Renal cortex interstitium (tissue), 15 donors: ENCODE measurements at places on chromosomes 1 and 21.

DNA sequence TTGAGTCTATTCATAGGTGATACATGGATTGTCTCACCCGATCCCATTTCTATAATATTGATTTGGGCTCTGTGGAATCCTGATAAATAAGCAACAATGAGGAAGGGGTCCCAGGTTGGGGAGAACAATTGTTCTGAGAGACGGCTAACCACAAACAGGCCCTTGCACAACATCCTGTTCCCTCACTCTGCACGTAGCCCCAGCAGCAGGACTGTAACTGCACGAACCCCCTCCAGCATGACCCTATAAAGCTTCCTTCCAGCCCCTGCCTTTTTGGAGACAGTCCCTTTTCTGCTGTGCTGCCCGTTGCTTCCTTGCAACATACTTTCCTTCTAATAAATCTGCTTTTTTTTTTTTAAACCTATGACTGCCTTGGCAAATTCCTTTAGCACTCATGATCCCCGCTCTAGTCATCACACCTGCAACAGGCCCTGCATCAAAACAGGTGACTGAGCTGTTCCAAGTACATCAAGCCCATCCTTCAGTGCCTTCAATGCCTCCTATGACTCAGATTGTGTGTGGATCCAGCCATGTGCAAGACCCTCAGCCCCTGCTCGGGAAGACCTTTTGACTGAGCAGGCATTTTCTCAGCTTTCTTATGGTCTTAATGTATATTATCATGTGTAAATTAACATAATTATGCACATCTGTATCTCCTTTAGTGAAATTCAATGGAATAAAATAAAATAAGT, 63.7 kb upstream of the B3GALNT2 start:
- no peak for DNase-seq

- no peak for DNase-seq
These were observed 42.3 kb downstream of the LACTBL1 start for GRCh38 chr1:22930240-22930912.

GRCh38 chr1:213526306-213526705, 461.5 kb upstream of the PROX1 start:
- DNase-seq: no peak

GRCh38 chr21:29312981-29313380, 14.3 kb downstream of the BACH1 start:
- DNase-seq: no peak

DNA sequence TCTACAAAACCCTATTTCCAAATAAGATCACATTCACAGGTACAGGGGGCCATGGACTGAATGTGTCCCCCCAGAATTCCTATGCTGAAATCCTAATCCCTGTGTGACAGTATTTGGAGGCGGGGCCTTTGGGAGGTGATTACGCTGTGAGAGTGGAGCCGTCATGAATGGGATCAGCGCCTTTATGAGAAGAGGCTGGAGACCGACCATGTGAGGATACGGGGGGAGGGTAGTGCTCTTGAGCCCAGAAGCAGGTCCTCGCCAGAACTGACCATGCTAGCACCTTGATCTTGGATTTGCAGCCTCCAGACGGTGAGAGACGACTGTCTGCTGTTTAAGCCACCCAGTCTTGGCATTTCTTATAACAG, 23.8 kb upstream of the KIF26B start:
- no peak for DNase-seq

DNA sequence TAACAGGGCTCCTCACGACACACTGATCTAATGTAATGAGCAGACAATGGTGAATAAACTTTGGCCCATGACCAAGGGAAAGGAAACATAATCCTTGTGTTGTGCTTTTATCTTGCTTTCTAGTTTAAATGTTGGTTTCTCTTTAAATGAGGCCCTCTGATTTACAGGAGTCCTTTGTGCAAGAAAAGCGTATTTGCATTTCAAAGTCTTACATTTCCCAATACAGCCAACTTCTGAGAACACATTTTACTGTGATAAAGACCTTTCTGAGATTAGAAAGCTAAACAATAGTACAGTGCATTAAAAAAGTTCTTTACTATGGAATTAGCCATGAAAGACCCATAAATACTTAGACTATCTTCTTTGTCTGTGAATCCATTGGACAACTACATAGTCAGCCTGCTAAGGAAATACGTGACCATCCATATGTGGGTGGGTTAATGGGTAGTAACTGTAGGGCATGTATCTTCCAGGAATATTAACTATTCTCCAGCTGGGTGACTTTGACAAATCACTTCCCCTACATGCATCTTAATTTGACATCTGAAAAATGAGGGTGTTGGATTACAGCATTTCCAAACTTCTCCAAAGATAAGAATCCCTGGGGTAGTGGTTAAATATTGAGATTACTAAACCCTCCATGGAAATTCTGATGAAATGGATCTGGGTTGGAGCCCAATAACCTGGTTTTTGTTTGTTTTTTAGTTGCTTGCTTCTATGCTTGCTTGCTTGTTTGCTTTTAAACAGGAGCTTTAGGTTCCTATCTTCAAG, 50.3 kb upstream of the USP1 start:
- DNase-seq: no peak
